ENCODE measurements at places on chromosomes 1 and 21. TPM values are rescaled to one million over a fixed set of nuclear protein-coding genes. Genes with fewer than 3 reads are reported as not detected.

GRCh38 chr21:45856442-45856841 is 125.1 kb upstream of the COL6A1 start:
- no peak for DNase-seq

FCRL5 gene
- total RNA-seq: 0.08 TPM

DNA sequence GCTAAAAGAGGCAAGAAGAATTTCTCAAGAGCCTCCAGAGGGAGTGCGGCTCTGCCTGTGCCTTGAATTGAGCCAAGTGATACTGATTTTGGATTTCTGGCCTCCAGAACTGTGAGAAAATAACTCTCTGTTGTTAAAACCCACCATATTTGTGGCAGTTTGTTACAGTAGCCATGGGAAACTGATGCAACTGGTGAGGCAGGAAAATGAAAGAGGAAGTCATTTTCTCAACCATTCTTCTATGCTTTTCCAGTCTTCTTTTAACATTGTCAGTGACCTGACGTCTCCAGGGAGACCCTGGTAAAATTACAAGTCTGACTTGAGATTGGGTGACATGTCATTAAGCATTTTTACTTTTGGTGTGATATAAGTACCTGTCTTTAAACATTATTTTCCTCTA is 5.8 kb downstream of the OR6P1 start:
- DNase-seq: no peak

GRCh38 chr1:184945678-184946412 is 28.5 kb downstream of the NIBAN1 start:
- no peak for DNase-seq

LCE1E gene
- not detected for total RNA-seq

Measured in esophagus squamous epithelium (tissue), 5 donors.